ENCODE measurements at places on chromosomes 7 and 10. TPM values are rescaled to one million over a fixed set of nuclear protein-coding genes. Genes with fewer than 3 reads are reported as not detected.

GRCh38 chr10:34732926-34733325, 82.2 kb downstream of the PARD3 start:
- no peaks in the 10 kb centered on the region for H3K36me3 ChIP-seq
- H3K27me3 ChIP-seq = no peaks in the 10 kb centered on the region
- H3K27ac ChIP-seq = peak overlapping the region; percentile 14
- H3K4me3 ChIP-seq = peak overlapping the region; percentile 12

The GBX1 gene
- total RNA-seq = 0.86 TPM

The LAMB4 gene
- not detected for total RNA-seq

DNA sequence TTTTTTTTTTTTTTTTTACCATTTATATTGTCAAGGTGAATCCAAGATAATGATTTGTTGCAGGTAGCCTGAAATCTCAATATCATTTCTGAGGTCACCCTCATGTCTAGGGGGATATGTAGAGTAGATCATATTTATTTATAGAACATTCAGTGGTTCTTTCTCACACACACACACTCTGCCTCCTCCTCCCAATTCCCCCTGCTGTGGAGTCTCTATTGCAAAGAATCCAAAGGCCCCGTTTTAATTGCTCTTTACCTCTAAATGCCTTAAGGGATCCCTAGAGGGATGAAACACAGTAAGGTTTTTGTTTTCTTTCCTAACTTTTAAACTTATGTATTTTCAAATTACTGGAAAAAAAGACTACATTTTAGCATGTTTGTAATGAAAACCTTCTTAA, 170.0 kb downstream of the PRKG1 start:
- no peak overlapping the region for H3K4me3 ChIP-seq
- H3K36me3 ChIP-seq = no peaks in the 10 kb centered on the region
- H3K27me3 ChIP-seq = peaks cover 14% of the 10 kb centered on the region
- DNase-seq = no peak

GRCh38 chr7:158774952-158775351, 54.4 kb downstream of the ESYT2 start:
- H3K4me3 ChIP-seq = no peak overlapping the region
- no peaks in the 10 kb centered on the region for H3K36me3 ChIP-seq
- no peak for DNase-seq
- H3K27ac ChIP-seq = no peak overlapping the region

GRCh38 chr10:35433851-35434426, 97.6 kb downstream of the CCNY start:
- DNase-seq = no peak
- H3K27ac ChIP-seq = no peak overlapping the region
- H3K4me3 ChIP-seq = no peak overlapping the region
- H3K36me3 ChIP-seq = no peaks in the 10 kb centered on the region

- peaks cover 34% of the 10 kb centered on the region for H3K27me3 ChIP-seq
- no peaks in the 10 kb centered on the region for H3K36me3 ChIP-seq
- H3K4me1 ChIP-seq = no peaks in the 10 kb centered on the region
- no peak overlapping the region for H3K27ac ChIP-seq
- H3K4me3 ChIP-seq = no peak overlapping the region
Measured at GRCh38 chr10:116300542-116300941, 23.7 kb upstream of the CCDC172 start.

The SNCG gene
- total RNA-seq = 61.1 TPM

DNA sequence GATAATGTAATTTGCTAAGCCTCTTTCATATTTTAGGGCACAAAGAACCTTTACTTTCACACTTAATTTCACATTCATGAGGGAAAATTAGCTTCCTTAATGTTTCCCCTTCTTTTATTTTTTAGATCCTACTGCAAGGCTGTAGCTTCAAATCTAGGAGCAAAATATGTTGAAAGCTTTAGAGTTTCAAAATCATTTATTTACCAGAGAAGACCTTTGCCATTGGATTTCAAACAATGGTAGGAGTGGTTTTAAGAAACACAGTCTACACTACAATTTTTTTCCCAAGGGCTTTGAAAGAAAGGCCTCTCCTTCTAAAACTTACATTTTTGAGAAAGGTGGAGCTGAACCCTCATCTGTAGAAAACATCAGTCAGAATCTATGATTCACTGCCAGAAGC, 43.3 kb upstream of the MEOX2 start:
- no peaks in the 10 kb centered on the region for H3K27me3 ChIP-seq
- no peak for DNase-seq
- no peaks in the 10 kb centered on the region for H3K36me3 ChIP-seq

- no peak overlapping the region for H3K27ac ChIP-seq
- H3K36me3 ChIP-seq = no peaks in the 10 kb centered on the region
- H3K27me3 ChIP-seq = no peaks in the 10 kb centered on the region
- H3K4me3 ChIP-seq = no peak overlapping the region
- no peaks in the 10 kb centered on the region for H3K4me1 ChIP-seq
Measured at GRCh38 chr7:110881721-110882120, 209.2 kb upstream of the LRRN3 start.

DNA sequence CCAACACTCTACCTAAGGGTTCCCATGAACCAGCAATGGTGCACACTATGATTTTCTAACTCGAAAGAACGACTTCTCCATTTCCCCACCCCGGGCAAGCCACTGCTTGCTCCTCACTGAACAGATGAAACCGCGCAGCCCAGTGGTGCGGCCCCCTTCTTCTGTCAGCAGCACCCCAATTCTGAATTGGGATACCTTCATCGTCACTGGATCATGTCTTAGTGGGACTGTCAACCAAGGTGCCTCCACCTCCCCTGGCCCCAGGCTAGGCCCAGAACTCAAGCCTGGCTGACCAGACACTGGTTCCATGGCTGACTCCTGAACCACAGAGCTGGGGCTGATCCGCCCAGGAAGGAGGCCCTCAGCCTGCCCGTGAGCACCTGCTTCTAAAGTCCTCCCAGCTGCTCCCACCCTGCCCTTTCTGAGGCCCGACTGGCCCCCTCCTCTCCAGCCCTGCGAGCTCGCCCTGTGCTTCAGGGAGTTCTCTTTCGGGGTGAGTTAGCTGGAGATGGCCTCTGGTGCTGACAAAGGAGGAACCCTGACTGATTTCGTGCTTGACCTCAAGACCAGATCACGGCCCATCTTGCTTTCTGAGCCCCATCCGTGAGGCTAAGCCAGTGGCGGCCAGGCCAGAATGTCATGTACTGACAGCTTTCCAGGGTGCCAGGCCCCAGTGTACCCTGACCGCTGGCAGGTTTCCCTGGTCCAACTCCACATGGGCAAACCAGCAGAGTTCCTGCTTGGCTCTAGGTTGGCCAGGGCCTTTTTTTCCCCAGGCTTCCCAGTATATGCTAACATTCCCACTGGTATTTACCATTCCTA, 44.5 kb downstream of the FAM53B start:
- no peaks in the 10 kb centered on the region for H3K27me3 ChIP-seq
- no peaks in the 10 kb centered on the region for H3K4me1 ChIP-seq
- DNase-seq = no peak
- H3K36me3 ChIP-seq = peaks cover 3% of the 10 kb centered on the region

The PARP12 gene
- total RNA-seq = 17.7 TPM

The PNLIPRP2 gene
- 1.1 TPM for total RNA-seq

The LIPJ gene
- not detected for total RNA-seq

The C10orf71 gene
- total RNA-seq = not detected

The AMZ1 gene
- not detected for total RNA-seq

GRCh38 chr10:73798927-73799560, 12.4 kb downstream of the NDST2 start:
- no peak overlapping the region for H3K4me3 ChIP-seq
- no peak overlapping the region for H3K27ac ChIP-seq
- DNase-seq = no peak
- peaks cover 45% of the 10 kb centered on the region for H3K36me3 ChIP-seq
- H3K4me1 ChIP-seq = no peaks in the 10 kb centered on the region

The COL13A1 gene
- 5.9 TPM for total RNA-seq

The CDC123 gene
- total RNA-seq = 132 TPM

- no peak for DNase-seq
- H3K27ac ChIP-seq = no peak overlapping the region
- no peaks in the 10 kb centered on the region for H3K27me3 ChIP-seq
- no peak overlapping the region for H3K4me3 ChIP-seq
Measured at GRCh38 chr10:4984971-4985594, 18.6 kb downstream of the AKR1C2 start.

DNA sequence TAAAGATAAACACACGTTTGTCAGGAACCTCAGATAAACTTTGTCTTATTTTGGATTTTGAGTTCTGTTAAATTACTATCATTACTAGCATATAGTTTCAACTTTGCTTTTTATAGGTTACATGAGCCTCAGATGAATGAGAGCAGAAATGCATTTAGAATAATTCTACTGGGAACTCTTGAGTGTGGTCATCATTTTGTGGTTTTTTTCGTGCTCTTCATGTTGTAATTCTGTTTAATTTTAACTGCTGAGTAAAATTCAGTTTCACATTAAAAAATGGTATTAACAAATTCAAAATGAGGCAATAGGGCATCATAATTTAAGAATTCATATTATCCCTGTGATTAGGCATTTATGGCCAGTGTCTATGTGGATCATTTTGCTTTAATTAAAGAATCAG, 72.9 kb downstream of the GNAI1 start:
- no peak overlapping the region for H3K4me3 ChIP-seq
- no peak overlapping the region for H3K27ac ChIP-seq
- DNase-seq = no peak

GRCh38 chr10:86862373-86862772, 95.0 kb downstream of the MMRN2 start:
- no peaks in the 10 kb centered on the region for H3K36me3 ChIP-seq
- no peaks in the 10 kb centered on the region for H3K4me1 ChIP-seq
- no peak overlapping the region for H3K4me3 ChIP-seq

The KLF6 gene
- 82.2 TPM for total RNA-seq

- H3K4me3 ChIP-seq = no peak overlapping the region
- H3K27me3 ChIP-seq = no peaks in the 10 kb centered on the region
- H3K36me3 ChIP-seq = no peaks in the 10 kb centered on the region
- H3K27ac ChIP-seq = no peak overlapping the region
- DNase-seq = no peak
- no peaks in the 10 kb centered on the region for H3K4me1 ChIP-seq
Measured at GRCh38 chr7:47302560-47302959, 279.4 kb downstream of the TNS3 start.

DNA sequence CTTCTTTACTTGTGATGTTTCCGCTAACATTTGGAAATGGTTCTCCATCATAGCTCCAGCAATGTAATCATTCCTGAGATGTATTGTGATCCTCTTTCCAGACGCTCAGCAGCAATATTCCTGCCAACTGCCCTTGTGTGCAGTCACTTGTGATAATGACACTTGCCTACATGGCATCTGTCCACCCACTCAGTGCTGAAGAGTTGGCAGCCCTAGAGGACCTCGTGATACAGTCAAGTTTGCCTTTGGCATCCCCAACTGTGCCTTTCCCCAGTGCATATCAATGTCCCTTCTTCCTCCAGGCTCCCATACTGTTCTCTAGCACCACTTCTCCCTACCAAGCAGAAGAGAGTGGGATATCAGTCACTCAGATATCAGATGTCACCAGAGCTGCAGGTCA, 64.9 kb downstream of the MYOF start:
- H3K4me3 ChIP-seq = no peak overlapping the region
- no peaks in the 10 kb centered on the region for H3K27me3 ChIP-seq
- peaks cover 49% of the 10 kb centered on the region for H3K4me1 ChIP-seq
- no peak for DNase-seq
- H3K27ac ChIP-seq = peak overlapping the region; percentile 32

DNA sequence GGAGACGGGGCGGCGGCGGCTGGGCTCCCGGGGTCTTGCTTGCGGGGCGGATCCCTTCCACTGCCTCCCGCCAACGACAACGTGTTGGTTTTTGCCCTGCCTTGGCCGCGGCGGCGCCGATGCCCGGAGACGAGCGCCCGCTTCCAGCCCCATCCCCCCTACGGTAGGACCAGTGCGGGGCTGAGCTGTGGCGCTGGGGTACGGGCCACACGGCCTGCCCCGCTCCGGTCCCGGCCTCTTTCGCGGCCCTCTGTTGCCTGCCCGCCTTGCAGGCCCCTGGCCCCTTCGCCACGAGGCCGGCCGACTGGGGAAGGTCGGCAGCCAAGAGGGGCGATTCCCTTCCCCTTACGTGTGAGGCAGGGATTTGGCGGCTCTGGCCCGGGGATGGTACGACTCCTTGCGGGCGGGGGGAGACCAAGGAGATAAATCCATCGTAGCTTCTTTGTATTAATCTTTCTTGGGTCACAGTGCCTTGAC, 488 bp downstream of the EIF4H start:
- peak overlapping the region; percentile 98 for H3K4me3 ChIP-seq
- DNase-seq = no peak
- peak overlapping the region; percentile 87 for H3K27ac ChIP-seq
- peaks cover 45% of the 10 kb centered on the region for H3K4me1 ChIP-seq
- no peaks in the 10 kb centered on the region for H3K27me3 ChIP-seq

DNA sequence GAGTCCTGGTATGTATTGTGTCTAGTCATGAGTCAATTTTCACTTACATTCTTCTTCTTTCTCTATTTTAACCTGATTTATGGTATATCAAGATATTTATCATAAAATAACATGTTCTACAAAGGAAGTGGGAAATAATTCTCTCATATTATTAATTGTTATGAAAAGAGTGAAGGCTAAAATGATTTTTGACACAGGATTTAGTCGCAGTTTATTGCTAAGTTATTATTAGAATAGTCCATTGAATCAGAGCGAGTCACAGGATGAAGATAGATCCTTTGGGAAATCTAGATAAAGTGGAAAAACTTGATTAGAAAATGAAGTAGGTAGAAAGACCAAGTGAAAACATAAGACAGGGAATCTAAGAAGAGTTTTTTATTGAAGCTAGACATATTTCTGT, 184.3 kb upstream of the DGKB start:
- no peak overlapping the region for H3K27ac ChIP-seq
- no peaks in the 10 kb centered on the region for H3K27me3 ChIP-seq
- H3K4me3 ChIP-seq = no peak overlapping the region
- no peaks in the 10 kb centered on the region for H3K4me1 ChIP-seq
- H3K36me3 ChIP-seq = no peaks in the 10 kb centered on the region

GRCh38 chr10:23362069-23362830, 17.7 kb upstream of the C10orf67 start:
- H3K4me3 ChIP-seq = no peak overlapping the region
- no peaks in the 10 kb centered on the region for H3K36me3 ChIP-seq
- H3K4me1 ChIP-seq = no peaks in the 10 kb centered on the region
- H3K27ac ChIP-seq = no peak overlapping the region
- no peak for DNase-seq

The ANKMY2 gene
- total RNA-seq = 24.9 TPM

GRCh38 chr10:132977807-132978206, 35.4 kb upstream of the CFAP46 start:
- no peaks in the 10 kb centered on the region for H3K36me3 ChIP-seq
- H3K4me1 ChIP-seq = no peaks in the 10 kb centered on the region
- no peak for DNase-seq
- H3K4me3 ChIP-seq = no peak overlapping the region

DNA sequence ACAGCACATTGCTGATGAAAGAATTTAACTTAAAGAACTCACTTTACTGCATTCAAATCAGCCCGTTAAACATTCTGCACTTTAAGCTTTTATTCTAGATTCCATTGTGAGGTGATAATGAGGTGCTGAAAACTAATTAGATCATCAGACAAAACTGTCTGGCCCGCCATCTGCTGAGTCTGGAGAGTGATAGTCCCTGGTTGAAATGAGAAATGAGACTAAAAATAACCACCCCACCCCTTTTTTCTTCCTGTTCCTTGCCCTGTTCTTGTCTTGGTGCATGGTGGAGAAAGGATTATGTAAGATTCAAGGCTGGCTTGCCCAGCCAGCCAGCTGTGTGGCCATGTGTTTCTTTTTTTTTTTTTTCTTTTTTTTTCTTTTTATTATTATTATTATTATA, 277.0 kb upstream of the COBL start:
- no peak overlapping the region for H3K27ac ChIP-seq
- H3K4me3 ChIP-seq = no peak overlapping the region
- DNase-seq = no peak
- no peaks in the 10 kb centered on the region for H3K4me1 ChIP-seq
- H3K36me3 ChIP-seq = no peaks in the 10 kb centered on the region
